GM12892 (cell line): ENCODE measurements at places on chromosomes 5 and 9.
A peak's percentile ranks its signal among the peaks of the same experiment; 100 is the strongest.

GRCh38 chr5:169943026-169943425, 37.3 kb downstream of the INSYN2B start:
- DNase-seq: no peak

GRCh38 chr9:32351845-32352244, 32.6 kb upstream of the ACO1 start:
- no peak for DNase-seq

- DNase-seq: no peak
These were observed 2007.1 kb downstream of the EFNA5 start for GRCh38 chr5:105663671-105664070.

- no peak for DNase-seq
These were observed 261.6 kb upstream of the VLDLR start for GRCh38 chr9:2359891-2360471.

GRCh38 chr9:14395317-14396082, 81.6 kb upstream of the NFIB start:
- no peak for DNase-seq

GRCh38 chr9:97354637-97355036, 47.2 kb downstream of the CCDC180 start:
- no peak for DNase-seq

DNA sequence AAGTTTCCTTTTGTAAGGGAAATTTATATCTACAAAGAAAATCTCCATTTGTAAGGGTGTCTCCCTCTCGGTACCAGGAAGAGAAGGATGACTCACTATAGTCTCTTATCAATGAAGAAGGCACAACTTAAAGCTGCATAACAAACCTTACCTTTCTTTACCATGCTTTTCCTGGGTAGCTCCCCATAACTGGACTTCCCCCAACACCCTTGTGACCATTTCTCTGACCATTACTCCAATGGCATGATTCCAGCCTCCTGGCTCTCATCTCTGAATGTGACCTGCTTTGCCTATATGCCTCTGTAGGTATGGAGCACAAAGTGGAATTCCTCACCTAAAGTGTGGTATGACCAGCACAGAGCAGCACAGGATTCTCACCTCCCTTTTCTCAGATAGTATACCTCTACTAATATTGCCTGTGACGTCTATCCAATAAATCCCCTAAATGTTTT, 62.8 kb downstream of the GNA14 start:
- DNase-seq: no peak

- DNase-seq: no peak
These were observed 136.9 kb upstream of the KLF9 start for GRCh38 chr9:70551396-70551795.

DNA sequence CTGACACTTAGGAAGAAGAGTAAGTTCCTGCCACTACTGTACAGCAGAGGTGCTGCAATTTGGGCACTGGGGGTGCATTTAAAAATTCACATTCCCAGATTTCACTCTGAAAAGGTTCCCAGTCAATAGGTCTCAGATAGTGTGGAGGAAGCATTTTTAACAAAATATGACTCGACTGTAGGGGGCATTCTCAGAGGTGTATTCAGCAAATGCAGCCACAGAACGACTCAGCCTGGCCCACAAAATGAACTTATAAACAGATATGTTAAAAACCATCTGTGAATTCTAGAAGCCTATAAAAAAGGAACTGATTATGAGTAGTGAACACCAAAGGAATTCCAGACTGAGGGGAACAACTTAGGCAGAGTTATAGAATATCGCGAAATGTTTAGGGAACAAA, 31.1 kb downstream of the MLLT3 start:
- no peak for DNase-seq

DNA sequence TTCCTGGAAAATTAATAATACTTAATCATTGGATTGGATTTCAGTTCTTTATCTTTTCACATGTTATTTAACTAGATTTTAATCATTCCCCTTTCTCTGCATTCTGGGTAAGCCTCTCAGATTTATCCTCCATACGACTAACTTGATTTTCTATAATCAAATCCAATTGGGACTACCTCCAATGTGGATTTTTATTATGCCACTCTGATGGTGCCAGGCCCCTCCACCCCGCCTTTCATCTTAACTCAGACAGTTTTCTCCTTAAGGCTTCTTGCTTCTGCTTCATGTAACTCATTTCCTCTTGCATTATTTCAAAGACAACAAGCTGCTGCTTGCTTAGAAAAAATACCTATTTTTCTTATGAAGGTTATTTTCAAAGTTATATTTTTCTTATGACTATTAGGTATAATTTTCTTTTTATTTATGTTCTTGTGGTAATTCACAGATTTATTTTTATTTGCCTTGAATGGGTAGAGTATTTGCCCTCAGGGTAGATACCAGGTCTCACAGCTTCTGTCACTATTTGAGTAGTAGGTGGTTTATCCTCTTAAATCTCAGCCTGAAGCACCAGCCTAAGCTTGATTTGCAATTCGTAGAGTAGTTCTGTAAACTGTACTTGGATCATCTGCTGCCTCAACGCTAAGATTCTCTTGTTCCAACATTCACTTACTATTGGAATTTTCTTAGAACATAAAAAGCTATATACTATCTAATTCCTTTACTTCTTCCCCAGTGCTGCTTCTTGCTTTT, 659.0 kb upstream of the ARRDC3 start:
- no peak for DNase-seq

- no peak for DNase-seq
These were observed 258.1 kb upstream of the EDIL3 start for GRCh38 chr5:84642795-84643194.

GRCh38 chr5:180807654-180808414, 5.2 kb upstream of the MGAT1 start:
- no peak for DNase-seq

GRCh38 chr5:96257904-96258303, 175.1 kb downstream of the PCSK1 start:
- DNase-seq: no peak

- DNase-seq: no peak
These were observed 75.3 kb downstream of the PIK3R1 start for GRCh38 chr5:68290847-68291246.

- no peak for DNase-seq
These were observed 653.1 kb upstream of the KLF4 start for GRCh38 chr9:108142504-108143201.

- no peak for DNase-seq
These were observed 11.1 kb downstream of the ZNF462 start for GRCh38 chr9:106874031-106874430.

- DNase-seq: no peak
These were observed 8.1 kb downstream of the NDST1 start for GRCh38 chr5:150516011-150516410.

DNA sequence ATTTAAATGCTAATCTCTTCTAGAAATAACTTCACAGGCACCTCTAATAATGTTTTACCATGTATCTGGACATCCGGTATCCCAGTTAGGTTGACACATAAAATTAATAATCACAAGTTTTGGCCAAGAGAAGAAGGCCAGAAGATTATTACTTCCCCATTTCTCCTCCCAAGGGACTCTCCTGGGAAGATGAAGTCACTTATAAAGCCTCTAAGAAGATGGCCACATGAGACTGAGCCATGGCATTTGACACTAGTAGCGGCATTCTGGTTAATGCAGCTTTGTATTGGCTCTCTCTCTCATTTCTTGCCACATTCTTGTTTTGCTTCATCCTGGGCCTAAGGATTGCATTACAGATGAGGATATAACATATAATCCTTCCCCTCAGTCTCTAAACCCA, 34.5 kb upstream of the RASA1 start:
- no peak for DNase-seq

DNA sequence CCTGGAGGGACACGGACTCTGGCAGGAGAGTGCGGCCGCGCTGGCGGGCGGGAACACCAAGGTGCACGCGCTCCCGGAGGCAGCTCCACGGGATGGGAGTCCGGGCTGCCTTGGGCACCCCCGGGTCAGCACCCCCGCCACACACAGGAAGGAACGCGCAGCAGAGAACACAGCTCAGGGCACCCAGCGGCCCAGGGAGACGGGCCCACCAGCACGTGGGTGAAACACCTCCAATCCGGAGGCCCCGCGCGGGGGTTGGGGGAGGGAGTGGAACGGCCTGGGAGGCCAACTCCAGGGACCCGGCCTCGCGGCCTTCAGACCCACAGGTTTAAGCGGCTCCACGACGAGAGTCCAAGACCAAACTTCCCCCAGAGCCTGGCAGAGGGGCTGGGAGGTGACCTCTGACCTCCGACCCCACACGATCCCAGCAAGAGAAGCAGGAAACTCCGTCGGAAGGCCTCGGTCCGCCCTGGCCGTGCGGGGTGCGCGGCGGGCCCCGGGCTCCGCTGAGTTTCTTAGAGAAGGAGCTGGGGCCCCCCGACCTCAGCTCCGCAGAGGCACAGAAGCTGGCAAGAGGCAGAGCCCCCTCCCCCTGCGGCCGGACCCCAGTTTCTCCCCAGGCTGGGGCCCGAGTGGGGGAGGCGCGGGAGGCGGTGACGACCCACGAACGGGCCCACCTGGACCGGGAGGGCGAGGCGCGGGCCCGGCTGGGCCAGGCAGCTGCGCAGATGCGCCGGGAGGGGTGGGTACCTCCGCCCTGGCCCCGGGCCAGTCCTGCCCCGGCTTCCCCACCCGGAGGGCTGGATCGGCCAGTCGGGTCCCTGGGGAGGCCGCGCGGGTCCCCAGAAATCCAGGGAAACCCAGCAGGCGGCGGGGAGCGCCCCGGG, 851 bp downstream of the NACC2 start:
- no peak for DNase-seq

GRCh38 chr5:2607598-2607997, 143.9 kb downstream of the IRX2 start:
- DNase-seq: no peak

DNA sequence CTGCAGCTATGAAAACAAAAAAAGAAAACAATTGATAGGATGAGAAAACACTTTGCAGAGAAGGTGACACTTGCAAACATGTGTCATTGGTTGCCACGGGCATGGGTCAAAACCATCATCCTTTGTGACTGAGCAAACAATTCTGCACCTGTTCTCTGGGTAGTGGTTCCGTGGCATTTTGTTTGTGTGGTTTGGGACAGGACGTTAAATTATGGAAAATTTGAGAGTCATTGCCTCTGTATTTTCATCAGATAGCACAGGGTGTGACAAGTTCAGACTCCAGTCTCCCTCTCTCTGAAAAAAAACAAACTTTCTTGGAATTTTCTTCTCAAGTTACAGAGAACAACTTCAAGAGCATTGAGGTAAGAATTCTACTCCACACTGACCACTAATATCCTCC, 113.4 kb upstream of the HMHB1 start:
- no peak for DNase-seq

GRCh38 chr9:103397868-103398600, 402.9 kb downstream of the CYLC2 start:
- no peak for DNase-seq

- DNase-seq: no peak
These were observed 33.8 kb downstream of the HTR1A start for GRCh38 chr5:63928451-63928850.

- DNase-seq: no peak
These were observed 17.3 kb upstream of the ZNF474 start for GRCh38 chr5:122112063-122112462.

DNA sequence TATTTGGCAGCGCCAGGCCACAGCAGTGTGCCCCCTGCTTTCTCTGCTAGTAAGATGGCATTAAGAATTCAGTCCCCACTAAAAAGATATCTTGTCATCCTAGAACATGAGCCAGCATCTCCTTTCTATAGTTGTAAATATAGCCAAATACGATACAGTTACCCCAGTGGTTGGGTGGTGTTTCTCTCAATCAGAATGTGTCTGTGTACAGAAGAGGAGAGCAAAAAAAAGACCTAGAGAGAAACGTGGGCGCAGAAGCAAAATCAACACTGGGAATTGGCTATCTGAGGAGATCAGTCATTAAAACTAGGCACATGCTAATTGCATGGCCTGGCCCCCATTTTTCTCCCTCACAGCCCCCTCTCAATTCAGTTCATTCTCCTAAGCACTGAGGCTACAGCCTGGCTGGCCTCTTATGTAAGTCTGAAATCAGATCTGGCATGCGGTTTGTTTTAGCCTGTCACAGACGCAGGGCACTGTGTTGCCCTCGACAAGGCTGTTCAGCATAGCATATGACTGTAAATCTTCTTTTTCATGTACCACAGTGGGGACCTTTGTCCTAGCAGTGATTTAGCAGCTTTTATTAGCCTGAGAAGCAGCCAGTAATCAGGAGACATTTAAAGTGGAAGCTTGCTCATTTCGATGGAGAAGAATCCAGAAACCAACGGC, 57.8 kb downstream of the RORB start:
- no peak for DNase-seq

GRCh38 chr5:167877114-167877722, 414.2 kb upstream of the WWC1 start:
- no peak for DNase-seq

GRCh38 chr5:91141642-91142041, 241.5 kb downstream of the ARRDC3 start:
- DNase-seq: no peak

GRCh38 chr5:146213210-146213826, 9.9 kb downstream of the RBM27 start:
- DNase-seq: no peak

- DNase-seq: peak; percentile 9
These were observed 218.2 kb downstream of the MAST4 start for GRCh38 chr5:66814146-66814991.

DNA sequence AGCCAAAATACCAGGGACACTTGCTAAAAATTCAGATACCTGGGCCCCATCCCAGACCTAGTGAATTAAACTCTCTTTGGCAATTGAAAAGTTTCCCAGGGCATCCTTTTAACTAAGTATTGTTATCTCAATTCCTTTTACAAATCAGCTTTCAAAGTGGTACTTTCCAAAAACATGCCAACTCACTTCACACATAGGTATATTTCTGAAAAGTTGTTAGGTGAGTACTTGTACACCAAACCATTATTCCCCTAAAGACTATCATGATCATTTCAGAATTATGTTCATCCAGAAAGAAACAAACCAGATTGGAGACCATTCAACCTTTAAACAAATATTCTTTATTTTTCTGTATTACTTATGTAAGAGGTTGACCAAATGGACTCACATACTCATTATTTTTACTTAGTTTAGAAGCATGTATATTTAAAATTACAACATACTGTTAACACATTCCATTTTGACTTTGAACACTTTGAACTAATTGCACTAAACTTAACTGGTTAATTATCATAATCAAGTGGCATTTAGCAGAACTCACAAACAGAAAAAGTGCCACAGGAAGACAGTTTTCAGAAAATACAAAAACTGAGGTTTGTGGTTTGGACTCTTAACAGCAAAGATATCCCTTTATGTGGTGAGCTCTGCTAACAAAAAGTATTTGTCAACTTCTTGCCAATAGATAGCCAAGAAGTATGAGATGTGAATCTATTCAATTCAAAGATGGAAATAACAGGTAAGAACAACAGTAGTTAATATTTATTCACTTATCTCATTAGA, 40.7 kb downstream of the KIAA0825 start:
- no peak for DNase-seq

- DNase-seq: no peak
These were observed 995 bp downstream of the IPPK start for GRCh38 chr9:92668746-92669526.
